ENCODE measurements at places on chromosomes 4 and X. TPM values are rescaled to one million over a fixed set of nuclear protein-coding genes. Genes with fewer than 3 reads are reported as not detected.

Gene DUSP21
- total RNA-seq = not detected

Gene HHIP
- 1.7 TPM for total RNA-seq

Gene WDR17
- total RNA-seq = 0.11 TPM

- peak; percentile 66 for DNase-seq
Measured at GRCh38 chr4:4990857-4991540, 28.3 kb downstream of the CYTL1 start.
